ENCODE measurements at places on chromosomes 3 and 15. TPM values are rescaled to one million over a fixed set of nuclear protein-coding genes. Genes with fewer than 3 reads are reported as not detected.

The MYZAP gene
- total RNA-seq = 23.0 TPM

The SLC22A13 gene
- not detected for total RNA-seq

The MESP2 gene
- not detected for total RNA-seq

The IL12A gene
- not detected for total RNA-seq

The UROC1 gene
- not detected for total RNA-seq

The ABTB1 gene
- 43.6 TPM for total RNA-seq

The PLA2G4B gene
- total RNA-seq = 11.0 TPM

DNA sequence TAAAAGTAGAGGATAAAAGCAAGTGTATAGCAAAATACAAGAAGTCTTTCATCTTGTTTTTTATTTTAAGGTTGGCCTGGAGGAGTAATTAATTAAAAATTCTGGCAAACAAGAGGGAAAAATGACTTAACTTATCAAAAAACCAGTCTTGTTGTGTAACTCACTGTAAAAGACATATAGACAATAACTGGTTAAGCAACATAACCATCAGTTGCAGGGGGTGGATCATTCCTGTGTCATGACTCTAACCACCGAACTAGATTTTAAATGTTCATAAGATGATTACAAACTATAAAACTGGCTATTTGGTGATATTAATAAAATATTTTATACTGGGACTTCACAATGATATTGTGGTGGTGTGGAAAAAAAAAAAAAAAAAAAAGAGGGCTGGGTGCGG, 130.6 kb downstream of the STAG1 start:
- DNase-seq = no peak

DNA sequence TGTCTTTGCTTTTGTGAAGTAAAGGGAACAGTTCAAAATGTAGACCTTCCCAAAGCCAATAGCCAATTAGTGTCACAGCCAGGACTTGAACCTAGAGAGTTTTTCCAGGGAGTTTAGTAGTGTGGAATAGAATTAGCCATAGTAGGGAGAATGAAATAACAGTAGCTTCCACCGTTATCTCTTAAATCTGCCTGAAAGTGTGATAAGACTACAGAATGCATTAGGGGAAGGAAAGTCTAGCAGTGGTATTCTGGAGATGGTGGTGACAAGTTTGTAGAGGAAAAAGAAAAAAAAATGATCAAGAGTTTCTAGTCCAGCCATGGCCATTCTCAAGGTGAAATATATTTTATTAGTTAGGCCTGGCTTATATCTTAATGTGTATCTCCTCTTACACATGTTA, 13.8 kb downstream of the ATP11B start:
- no peak for DNase-seq

- no peak for DNase-seq
These were observed 307.8 kb downstream of the KBTBD8 start for GRCh38 chr3:67305922-67306321.

DNA sequence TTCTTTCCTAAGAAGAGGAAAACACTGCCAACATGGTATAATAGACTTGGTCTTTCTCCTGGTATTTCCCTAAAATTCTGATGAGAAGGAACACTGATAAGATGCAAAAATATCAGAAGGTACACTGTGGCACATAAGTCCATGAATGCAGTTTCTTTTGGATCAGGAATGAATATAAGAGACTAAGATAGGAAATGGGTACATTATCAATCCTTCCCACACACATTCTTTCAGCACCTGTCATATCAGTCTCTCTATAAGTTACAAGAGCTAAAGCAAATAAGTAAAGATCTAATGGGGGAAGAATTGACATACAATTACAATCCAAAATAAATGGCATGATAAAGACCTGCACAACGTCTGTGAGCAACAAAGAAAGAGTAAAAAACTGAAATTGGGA, 1101.0 kb downstream of the ROBO2 start:
- no peak for DNase-seq

- DNase-seq = no peak
These were observed 268.3 kb downstream of the UACA start for GRCh38 chr15:70494852-70495571.

DNA sequence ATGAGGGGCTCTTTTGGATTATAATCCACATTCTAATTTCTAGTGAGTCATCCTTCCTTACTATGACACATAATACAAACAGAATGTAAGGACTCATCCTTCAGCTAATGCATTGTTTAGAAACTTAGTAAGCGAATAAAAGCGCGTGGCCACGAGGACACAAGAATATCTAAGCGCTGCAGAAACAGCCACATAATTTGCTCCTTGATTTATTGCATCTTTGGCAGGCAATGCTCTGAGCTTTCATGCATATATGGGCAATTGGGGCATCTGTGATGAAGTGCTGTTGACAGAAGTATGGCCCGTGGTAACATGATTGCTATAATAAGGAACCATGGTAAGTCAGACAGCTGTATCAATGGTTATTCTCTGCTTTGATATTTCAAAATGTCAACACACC, 191.3 kb upstream of the ZNF385D start:
- no peak for DNase-seq

DNA sequence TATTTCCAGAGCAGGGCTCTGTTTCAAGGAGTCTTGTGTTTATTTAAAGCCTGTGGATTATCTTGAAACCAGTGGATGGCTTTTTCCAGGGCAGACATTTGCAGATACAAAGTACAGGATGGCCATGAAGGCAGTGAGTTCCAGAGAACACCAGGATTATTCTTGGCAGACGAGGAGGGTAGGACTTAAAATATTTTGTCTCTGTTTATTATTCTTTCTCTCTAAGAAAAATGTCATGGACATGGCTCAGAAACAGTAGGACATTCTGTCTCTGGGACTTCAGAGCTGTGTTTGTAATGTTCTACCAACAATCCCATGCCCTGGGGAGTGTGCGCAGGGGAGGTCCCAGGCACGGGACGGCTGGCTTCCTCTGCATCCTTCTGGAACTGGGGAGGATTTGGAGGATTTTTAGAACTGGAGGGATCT, 125.9 kb downstream of the ATP10A start:
- DNase-seq = no peak

DNA sequence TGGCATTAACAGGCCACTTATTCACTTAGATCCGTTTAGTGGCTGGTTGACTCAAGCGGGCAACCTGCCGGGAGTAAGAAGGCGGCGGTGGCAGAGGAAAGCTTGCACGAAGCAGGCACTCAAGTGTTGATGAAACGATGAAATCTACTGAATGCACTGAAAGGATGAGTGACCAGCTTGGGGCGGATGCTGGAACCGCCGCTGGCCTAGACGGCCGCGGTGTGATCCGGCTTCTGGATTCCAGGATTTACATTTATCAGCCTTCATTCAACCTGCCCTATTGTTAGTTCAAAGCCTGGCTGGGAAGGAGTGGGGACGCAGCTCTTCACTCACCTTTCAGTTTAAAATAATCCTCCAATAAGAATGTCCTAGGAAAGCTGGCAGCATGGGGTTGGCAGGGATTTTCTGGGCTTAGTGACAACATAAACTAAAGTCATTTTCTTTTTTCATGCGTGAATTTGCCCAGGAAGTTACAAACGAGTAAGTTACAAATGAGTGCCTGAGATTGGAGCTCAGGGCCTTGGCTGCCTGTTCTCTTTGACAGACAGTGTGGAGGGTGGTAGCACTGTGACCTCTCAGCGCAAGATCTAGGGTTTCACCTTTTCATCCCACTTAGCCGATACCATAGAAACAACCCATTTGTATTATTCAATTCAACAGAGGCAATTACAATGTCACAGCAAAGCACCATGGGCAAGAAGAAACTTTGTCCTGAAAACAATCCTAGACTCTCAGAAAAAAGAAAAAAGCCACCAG, 1.1 kb upstream of the PLCH1 start:
- no peak for DNase-seq

GRCh38 chr3:54353946-54354345, 231.6 kb downstream of the CACNA2D3 start:
- no peak for DNase-seq

- no peak for DNase-seq
These were observed 188.3 kb downstream of the TBC1D2B start for GRCh38 chr15:77889009-77889806.

DNA sequence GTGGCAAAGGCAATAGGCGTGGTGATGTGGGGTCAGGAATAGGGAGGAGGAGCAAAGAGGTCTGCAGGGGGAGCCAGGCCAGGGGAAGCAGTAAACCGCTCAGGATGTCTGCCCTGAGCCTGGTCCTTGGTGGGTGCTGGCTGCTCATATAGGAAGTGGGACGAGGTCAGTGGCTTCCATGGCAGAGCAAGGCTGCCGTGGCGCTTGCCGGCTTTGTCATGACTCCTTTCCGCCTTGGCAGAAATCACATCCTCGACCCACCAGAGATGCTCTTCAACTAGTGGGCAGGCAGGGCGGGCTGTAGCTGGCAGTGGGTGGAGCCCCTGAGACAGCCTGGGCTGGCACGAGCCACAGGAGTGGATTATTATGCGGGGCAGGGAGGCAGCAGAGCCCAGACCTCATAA, 13.1 kb upstream of the SKOR1 start:
- peak; percentile 37 for DNase-seq

GRCh38 chr3:106167728-106168127, 298.9 kb upstream of the CBLB start:
- no peak for DNase-seq

- no peak for DNase-seq
These were observed 15.8 kb upstream of the CYP11A1 start for GRCh38 chr15:74383286-74383685.

DNA sequence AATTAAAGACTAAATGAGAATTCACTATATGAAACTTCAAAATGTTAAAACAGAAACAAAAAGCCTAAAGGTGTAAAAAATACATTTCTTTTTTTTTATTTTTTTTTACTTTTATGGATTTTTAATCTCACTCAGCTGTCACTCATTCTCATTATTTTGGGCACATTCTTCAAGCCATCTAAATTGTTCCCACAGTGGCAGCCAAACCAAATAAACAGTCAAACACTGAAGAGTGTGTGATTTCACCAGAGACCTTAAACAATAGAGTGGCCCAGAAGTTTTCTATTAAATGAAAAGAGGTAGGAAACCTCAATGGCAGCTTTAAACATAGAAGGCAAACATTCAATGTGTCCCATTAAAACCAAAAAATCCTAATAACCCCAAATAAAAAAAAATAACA, 616.1 kb downstream of the OTOL1 start:
- no peak for DNase-seq

DNA sequence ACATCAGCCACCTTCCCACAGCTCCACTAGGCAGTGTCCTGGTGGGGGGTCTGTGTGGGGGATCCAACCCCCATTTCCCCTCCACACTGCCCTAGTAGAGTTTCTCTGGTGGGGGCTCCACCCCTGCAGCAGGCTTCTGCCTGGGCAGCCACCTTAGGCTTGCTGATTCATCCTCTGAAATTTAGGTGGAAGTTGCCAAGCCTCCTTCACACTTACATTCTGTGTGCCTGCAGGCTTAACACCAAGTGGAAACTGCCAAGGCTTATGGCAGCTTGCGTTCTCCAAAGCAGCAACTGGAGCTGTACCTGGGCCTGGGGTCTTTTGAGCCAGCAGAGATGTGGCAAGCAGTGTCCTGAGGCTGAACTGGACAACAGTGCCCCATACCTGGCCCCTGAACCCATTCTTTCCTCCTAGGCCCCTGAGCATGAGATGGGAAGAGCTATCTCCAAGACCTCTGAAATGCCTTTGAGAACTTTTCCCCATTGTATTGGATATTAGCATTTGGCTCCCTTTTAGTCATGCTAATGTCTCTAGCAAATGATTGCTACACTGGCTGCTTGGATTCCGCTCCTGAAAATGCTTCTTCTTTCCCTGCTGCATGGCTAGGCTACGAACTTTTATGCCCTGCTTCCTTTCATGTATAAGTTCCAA, 32.5 kb downstream of the CPN2 start:
- DNase-seq = no peak

GRCh38 chr15:69000725-69001503, 13.6 kb upstream of the NOX5 start:
- DNase-seq = no peak
